ENCODE measurements at places on chromosomes 2 and 18.

DNA sequence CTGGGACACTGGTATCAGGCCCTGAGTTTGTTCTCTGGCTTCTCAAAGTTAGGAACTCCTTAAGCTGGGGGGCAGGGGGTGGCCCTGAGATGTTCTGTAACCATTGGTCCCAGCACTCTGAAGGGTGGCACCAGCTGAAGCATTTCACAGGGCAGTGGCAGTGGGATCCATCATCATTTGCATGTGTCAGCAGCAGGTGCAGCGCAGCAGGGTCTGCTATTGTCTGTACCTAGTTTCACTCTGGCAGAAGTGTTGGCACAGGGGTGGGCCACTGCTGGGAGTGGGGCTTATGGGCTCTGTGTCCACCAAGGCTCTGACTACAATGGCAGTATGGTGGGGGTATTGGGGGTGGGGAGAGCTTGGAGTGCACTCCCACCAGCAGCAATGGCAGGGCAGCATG, 460.4 kb upstream of the ZNF804A start:
- DNase-seq: no peak

DNA sequence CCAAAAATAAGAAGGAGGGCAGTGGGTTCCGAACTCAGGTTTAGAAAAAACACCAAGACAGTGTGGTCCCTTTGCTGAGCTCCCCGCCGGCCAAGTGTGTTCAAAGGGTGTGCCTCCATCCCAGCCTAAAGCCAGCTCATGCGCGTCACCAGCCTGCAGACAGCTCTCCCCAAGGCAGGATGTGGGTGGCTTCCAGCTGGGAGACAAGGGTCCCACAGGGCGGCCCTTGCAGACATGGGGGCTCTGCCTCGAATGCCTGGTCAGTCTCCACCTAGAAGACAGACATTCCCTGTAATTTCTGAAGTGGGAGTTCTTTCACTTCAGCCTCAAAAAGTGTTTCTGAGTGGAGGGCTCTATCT, 135.8 kb upstream of the GPC1 start:
- DNase-seq: no peak

DNA sequence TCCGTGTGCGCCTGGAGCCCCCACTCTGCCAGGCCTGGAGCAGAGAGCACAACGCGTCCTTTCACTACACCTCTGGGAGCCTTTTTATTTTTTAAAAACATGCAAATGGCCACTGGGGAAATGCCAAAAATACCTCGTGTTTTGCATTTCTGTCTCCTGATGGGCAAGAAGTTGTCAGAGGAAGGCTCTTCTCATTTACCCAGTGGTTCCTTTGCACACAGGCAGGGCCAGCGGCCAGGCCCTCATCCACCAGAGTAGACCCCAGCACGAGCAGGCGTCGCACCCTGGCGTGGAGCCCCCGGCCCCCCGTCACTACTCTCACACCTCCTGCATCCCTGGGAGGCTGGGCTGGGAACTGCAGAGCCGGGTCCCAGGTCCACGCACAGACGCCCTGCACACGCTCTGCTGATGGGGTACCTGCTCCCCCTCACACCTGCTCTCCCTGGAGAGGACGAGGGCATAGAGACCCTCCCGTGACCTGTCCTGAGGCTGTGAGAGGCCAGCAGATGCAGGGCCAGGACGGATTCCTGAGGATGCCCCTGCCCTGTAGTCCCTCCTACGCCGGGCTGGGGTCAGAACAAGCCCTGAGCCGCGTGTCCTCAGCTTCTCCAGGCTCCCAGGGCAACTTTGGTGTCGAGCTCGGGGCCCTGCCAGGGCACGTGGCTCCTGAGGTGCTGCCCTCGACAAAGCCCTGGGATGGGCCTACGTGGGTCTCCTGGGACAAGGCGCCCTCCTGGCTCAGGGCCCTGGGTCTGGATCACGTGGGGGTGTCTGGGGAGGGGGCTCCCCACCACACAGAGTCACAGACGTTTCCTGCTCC, 65.0 kb downstream of the NFATC1 start:
- no peak for DNase-seq

DNA sequence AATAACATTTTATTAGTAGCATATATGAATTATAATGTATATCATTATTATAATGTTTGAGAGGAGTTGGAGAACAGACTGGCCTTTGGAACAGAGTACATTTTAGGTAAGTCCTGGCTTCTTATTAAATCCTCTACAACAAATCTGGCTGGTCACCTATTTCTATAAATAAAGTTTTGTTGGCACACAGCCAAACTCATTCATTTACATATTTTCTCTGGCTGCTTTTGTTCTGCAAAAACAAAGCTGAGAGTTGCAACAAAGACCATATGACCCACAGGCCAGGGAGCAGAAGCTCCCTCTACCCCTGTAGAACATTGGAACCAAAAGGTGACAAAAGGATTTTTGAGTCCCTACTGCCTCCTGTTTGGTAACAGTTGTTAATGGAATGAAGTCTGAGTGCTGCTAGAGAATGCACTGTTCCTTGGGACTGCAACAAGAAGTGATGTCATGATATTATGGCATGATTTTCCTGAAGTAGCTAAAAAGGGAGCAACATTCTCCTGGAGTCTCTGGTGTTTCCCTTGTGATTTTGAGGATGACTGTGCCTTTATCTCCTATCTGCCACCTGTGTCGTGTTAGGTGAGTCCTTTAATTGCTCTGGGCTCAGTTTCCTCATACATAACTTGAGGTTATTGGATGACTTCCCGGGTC, 22.0 kb upstream of the SP9 start:
- no peak for DNase-seq

DNA sequence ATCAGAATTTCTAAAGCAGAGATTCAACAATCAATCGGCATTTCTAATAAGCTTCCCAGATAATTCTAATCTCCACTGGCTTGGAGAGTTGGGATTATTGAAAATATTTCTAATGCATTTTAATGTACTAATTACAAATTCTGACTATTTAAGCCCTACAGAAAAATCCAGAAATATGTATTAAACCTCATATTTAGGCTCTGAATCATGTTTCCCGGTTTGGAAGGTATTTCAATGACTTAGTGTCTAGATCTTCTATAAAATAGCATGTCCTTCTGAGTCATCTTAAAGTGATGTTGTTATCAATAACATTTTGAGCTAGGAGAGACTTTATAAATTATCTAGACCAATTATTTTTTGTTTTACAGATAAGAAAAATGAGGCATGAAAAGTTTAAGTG, 258.8 kb upstream of the NRXN1 start:
- no peak for DNase-seq

DNA sequence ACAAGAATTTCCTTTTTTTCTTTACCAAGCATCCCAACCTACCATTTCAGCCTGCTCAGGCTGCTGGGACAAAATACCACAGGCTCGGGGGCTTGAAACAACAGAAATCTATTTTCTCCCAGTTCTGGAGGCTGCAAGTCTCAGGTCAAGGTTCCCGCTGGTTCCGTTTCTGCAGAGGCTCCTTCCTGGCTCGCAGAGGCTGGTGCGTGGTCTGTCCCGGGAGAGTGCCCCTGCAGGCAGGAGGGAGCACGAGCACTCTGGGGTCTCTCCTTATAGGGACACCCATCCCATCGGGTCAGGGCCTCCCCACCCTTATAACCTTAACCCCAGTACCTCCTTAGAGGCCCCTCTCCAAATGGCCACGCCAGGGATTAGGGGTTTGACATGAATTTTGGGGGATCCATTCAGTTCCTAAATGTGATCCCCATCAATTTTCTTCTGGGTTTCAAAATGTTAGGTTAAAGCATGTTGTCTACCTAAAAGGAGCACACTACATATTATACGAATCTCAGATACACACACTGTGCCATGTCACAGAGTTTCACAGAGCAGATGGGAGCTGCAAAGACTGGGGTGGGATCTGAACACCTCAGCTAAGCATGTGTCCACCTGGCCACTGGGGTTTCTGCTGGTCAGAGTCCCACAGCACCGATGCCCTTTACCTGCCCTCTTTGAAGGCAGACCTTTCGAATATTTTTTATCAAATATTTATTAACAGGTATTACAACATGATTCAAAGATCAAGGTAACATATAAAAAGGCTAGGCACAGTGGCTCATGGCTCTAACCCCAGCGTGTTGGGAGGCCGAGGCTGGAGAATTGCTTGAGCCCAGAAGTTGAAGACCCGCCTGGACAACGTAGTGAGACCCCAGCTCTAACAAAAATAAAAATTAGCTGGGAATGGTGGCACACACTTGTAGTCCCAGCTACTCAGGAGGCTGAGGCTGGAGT, 17.6 kb upstream of the ADI1 start:
- no peak for DNase-seq

- no peak for DNase-seq
Observed at GRCh38 chr2:142425551-142425950, 294.7 kb upstream of the LRP1B start.

DNA sequence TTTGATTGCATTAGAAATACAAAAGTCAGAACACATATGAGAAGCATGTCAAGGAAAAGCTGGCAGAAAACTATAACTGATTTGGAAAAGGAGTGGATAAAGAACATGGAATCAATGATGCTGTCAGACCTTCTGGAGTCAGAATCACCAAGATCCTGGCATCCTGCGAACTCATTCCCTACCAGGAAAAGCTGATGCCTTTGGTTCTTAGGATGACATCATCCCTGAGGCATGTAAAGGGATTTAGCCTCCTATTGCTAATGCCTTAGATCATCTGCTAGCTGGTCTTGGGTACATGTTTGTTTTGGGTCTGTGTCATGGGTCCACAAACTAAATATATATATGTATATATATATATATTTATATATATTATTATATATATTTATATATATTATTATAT, 680.7 kb downstream of the EPHA4 start:
- DNase-seq: no peak

- no peak for DNase-seq
Observed at GRCh38 chr2:61715506-61715905, 138.4 kb downstream of the FAM161A start.

GRCh38 chr18:62877411-62878221, 162.3 kb downstream of the PHLPP1 start:
- DNase-seq: no peak

DNA sequence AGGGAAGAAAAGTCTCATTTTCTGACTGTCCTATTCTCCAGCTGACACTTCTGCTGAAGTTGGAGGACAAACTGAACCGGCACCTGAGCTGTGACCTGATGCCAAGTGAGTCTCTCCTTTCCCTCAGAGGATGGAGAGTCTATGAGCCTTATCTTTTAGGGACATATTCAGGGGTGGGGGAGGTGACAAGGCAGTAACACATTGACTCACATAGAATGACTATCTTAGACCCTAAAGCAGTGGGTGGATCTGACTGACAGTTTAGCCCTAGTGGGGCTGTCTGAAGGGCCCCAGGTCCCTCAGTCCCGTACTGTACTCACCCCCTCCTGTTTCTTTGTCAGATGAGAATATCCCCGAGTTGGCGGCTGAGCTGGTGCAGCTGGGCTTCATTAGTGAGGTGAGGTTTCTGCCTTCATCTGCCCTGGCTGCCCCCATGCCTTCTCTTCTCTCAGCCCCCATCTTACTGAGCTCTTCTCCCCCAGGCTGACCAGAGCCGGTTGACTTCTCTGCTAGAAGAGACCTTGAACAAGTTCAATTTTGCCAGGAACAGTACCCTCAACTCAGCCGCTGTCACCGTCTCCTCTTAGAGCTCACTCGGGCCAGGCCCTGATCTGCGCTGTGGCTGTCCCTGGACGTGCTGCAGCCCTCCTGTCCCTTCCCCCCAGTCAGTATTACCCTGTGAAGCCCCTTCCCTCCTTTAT, 805 bp upstream of the KRTCAP3 start:
- DNase-seq: no peak

DNA sequence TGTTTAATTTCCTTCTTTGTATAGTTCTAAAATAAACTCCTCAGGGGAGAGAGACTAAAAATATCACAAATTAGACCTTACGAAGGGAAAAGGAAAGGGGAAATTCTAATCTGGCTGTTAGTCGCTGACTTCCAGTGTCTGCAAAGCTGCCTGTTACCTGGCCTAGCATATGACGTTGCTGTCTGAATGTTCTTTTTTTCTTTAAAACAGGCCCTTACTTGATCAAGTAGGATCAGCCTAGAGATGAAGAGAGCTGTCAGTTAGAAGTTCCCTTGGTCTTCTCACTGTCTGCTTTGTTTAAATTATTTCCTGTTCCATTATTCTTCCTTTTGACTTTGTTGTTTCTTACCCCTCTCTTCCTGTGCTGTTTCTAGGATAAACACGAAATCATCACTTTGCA, 11.2 kb downstream of the NCK2 start:
- no peak for DNase-seq

DNA sequence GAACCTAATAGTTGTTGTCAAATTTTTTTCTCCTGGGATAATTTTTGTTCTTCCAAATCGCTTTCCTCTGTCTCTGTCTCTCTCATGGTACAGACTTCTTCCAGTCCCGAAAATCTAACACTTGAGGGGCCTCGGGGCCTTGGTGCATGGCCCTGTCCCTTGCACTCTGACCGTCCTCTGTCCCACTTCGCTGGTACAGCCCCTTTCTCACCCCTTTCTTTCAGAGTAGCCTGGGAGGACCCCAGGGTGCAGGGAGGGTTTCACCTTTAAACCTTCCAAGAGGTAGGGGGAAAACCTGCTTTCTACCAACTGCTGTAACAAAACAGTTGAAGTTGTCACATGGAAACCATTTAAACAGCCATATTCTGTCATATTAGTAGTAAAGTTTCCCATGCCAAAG, 22.2 kb upstream of the FAHD2A start:
- DNase-seq: no peak

DNA sequence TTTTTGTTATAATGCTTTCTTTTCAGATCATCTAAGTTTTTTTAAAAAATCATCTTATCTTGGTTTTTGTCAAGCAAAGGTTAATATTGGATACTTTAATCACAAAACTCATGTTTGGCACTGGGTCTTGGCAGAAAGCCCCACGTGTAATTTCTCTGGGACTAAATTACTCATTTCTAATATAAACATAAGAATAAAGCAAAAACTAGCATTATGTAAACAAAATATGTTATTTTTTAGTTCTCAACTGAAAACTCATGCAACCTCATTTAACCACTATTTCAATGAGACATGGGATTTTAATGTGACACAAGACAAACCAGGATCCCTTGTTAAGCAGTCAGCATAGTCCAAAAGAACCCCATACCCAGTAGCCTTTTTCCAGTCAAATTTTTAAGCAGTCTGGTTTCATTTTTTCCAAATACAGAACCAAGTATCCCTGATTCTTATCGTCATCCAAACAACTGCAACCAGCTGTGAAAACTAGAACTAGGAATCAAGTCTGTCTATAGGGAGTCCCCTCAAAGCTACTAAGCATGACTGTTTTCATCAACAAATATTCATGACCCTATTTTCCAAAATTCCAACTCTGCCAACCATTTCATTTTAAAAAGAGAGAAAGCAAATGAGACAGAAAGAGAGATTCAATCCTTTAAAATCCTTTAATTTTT, 27.1 kb downstream of the PID1 start:
- DNase-seq: no peak

GRCh38 chr2:176094349-176094748, 1.8 kb downstream of the HOXD13 start:
- DNase-seq: no peak

DNA sequence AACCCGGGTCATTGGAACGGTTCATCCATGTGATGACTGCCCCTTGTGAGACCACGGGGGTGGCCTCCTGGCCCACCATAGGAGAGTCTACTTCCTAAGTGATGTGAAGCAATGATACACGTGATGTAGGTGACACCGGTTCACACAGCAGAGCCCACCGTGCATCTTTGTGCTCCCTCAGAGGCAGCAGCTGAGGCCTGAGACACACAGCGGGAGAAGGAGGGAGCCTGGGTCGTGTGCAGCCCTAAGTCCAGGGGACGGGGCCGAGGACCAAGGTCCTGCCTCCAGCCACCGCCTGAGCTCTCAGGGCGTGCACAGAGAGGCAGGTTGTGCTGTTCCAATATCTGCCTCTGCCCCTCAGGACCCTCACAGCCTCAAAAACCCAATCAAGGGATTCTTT, 377.2 kb upstream of the SALL3 start:
- DNase-seq: no peak

All from activated CD4-positive, alpha-beta T cell treated with anti-CD3 and anti-CD28 coated beads, Interleukin-2, amount 50 U/mL, for 48 hours (primary cell).